ENCODE measurements at places on chromosomes 11 and 22.
A peak's percentile ranks its signal among the peaks of the same experiment; 100 is the strongest.

DNA sequence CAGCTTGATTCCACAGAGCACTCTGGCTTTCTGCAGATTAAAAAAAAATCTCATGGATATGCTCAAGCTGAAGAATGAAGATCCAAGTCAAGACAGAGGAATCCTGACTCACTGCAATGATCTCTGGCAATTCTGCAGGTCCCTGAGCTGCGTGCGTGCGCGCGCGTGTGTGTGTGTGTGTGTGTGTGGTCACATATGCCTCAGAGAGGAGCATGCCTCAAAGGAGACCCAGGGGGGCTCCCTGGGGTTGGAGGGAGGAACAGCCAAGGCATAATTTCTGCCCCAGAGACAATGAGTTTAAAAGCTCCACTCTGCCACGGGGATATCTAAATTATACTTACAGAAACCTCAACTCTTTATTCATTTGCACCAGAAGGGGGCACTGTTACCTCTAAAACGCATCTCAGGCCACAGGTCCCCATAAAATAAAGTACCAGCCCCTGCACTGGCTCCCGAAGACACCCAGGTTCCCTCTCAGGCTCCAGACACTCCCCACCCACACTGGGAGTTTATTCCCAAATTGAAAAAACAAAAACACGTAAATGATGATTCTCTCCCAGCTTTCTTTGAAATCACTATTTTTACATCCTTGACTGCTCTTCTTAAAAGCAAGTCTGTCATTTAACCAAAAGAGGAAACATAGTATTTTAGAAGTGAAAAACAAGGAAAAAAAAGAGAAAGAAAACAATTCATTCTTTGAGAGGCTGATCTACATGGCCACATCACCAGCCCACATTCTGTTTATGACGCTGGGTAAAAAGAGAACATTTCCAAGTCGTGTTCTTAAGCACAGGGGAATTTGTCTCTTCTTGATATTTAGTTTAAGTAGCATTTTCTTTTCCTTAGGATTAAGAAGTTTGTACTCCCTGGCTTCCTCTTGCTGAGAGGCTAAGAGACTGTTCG is 401.0 kb downstream of the LARGE1 start:
- no peaks in the 10 kb centered on the region for H3K36me3 ChIP-seq
- peaks cover 27% of the 10 kb centered on the region for H3K4me1 ChIP-seq
- H3K27ac ChIP-seq, result peak overlapping the region; percentile 45
- no peak overlapping the region for H3K4me3 ChIP-seq
- DNase-seq, result peak; percentile 37
- H3K27me3 ChIP-seq, result no peaks in the 10 kb centered on the region

GRCh38 chr11:23010790-23011335 is 150.6 kb upstream of the CCDC179 start:
- no peak overlapping the region for H3K4me3 ChIP-seq
- no peaks in the 10 kb centered on the region for H3K36me3 ChIP-seq
- no peak overlapping the region for H3K27ac ChIP-seq

DNA sequence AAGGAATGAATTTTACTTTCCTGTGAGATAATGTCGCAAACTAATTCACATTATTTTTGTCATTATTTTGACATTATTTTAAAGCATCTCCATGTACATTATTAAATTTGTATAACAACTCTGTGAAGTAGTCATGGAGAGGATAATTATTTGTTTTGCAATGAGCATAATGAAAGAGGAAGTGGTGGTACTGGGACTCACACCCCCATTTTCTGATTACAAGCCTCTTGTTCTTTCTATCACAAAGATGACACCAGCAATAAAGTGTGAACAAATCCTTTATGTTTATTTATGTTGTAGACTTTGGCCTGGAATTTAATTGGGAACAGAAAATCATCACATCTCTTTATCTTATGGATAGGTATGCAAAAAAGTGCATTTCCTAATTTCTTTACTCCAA is 522.6 kb downstream of the TMEM135 start:
- H3K27me3 ChIP-seq, result no peaks in the 10 kb centered on the region
- DNase-seq, result no peak
- H3K4me1 ChIP-seq, result no peaks in the 10 kb centered on the region
- no peak overlapping the region for H3K4me3 ChIP-seq
- H3K36me3 ChIP-seq, result no peaks in the 10 kb centered on the region
- no peak overlapping the region for H3K27ac ChIP-seq

DNA sequence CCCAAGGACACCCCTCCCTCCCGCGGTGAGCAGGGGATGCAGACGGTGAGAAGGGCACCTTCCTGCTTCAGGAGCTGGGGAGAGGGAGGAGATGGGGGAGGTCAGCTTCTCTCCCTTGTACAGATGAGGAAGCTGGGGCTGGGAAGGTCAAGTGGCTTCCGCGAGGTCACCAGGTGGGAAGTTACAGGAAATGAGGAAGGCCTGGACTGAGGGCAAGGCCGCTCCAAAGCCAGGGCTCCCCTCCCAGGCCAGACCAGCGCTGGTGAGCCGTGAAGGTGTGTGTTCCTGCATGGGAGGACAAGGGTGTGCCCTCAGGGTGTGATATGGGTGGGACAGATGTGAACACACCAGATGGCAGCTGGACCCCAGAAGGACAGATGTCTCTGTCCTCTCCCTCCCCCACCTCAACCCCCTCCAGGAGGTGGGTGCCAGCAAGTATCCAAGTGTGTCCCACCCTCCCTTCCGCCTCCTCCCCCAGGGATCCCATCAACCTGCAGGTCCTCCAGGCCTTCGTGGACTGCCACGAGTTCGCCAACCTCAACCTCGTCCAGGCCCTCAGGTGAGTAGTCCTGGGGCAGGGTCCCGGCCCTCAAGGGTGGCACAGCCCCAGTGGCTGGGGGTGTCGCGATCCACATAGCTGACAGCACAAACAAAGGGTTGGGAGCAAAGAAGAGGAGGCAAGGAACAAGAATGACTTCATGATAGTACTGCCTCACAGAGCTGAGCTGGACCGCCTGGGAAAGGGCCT is 16.6 kb downstream of the CYTH4 start:
- H3K4me1 ChIP-seq, result peaks cover 11% of the 10 kb centered on the region
- no peaks in the 10 kb centered on the region for H3K27me3 ChIP-seq
- no peak overlapping the region for H3K4me3 ChIP-seq
- peaks cover 1% of the 10 kb centered on the region for H3K36me3 ChIP-seq
- H3K27ac ChIP-seq, result no peak overlapping the region
- DNase-seq, result no peak

DNA sequence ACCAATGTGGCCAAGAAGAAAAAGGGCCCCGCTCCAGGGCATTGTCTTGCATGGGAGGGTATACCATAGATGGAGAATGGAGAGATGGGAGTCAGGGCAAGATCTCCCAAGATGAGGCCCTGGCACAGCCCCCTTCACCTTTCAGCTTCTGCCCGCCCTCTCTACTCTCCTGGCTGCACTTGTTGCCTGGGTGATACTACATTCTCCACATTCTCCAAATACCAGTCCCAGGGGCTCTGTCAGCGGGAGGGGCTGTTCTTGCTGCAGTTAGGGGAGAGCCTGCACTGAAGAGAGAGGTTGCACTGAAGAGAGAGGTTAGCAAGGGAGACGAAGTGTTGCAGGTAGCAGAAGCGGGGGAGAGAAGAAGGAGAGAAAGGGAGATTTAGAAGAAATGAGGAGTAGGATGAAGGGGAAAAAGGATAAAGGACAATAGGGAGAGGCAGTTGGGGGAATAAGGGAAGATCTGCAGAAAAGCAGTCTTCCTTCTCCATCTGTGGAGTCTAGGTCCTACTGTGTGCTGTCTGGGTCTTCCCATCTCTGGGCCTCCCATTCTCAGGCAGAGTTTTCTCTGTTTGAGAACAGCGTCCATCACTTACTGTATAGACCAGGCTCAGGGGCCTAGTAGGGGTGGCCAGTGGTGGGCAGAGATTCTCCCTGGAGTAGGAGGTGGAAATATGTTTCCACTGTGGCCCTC is 8.0 kb downstream of the PHLDB1 start:
- H3K27ac ChIP-seq, result no peak overlapping the region
- H3K27me3 ChIP-seq, result peaks cover 11% of the 10 kb centered on the region
- H3K4me1 ChIP-seq, result 0 out of 2 replicates have a peak, but pooled peaks cover 3% of the 10 kb centered on the region
- H3K36me3 ChIP-seq, result no peaks in the 10 kb centered on the region
- DNase-seq, result no peak
